ENCODE measurements at places on chromosomes 5 and 9. TPM values are rescaled to one million over a fixed set of nuclear protein-coding genes. Genes with fewer than 3 reads are reported as not detected.

The MAPKAP1 gene
- total RNA-seq = 61.3 TPM

The ZMYND19 gene
- 17.7 TPM for total RNA-seq

The BAAT gene
- total RNA-seq = not detected

GRCh38 chr9:71326360-71326759, 204.9 kb upstream of the TRPM3 start:
- no peak for DNase-seq

DNA sequence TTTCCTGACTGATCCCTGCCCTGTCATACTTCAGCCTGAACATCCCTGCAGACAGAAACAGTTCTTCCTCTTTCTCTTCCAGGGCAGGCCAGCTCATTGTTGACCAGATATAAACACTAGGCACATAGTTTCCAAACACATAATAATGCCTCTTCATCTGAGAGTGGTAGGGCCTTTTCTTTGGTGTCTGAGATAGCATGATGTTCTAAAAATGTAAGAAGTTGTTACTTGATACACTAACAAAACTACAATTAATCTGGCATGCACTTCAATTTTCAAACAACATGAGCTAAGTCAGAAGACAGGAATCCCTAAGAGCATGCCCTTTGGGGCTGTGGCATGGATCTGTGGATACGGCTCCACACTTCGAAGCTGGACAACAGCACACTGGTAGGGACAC, 246.6 kb downstream of the SPOCK1 start:
- no peak for DNase-seq

DNA sequence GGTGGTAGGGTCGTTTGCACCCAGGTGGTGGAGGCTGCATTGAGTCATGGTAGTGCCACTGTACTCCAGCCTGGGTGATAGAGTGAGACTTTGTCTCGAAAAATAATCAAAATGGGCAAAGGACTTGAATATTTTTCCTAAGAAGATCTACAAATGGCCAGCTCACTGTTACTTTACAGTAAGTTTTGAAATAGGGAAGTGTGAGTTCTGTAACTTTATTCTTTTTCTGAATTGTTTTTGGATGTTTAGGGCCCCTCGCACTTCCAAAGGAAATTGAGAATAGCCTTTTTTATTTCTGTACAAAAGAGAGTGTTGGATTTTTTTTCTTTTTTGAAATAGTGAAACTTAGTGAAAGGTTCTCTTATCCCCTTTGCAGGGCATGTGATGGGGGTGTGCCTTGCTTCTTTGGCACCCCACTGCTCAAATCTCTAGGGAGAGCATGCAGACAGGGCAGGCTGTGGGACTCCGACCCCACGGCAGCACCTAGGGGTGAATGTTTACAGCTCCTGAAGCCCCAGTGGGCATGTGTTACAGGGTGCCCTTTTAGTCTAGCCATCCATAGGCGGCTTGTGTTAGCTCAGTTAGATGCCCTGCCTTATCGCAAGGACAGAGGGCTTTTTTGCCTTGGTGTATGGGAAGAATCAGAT, 33.3 kb downstream of the GPBP1 start:
- DNase-seq = no peak

DNA sequence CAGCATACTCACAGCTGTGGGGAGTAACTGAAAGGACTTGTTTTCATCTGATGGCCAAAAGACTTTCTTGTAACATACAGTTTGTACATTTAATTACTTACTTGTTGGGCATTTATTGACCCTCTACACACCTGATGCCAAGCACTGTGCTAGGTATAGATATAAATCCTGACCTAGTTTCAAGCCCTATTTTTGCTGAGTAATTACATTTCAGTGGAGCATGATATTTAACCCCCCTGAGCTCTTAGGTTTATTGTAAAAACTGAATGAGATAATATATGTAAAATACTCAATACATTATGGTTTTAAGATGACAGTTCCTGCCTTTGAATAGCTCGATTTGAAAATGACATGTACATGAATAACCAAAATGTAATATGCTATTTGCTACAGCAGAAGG, 68.1 kb upstream of the SLC12A2 start:
- DNase-seq = no peak

- no peak for DNase-seq
Measured at GRCh38 chr9:90987566-90987965, 185.9 kb downstream of the SYK start.

- DNase-seq = no peak
Measured at GRCh38 chr9:13963005-13963653, 350.8 kb downstream of the NFIB start.

- DNase-seq = no peak
Measured at GRCh38 chr9:3471883-3472282, 53.9 kb downstream of the RFX3 start.

- DNase-seq = no peak
Measured at GRCh38 chr5:9515436-9515835, 30.4 kb downstream of the SEMA5A start.

- no peak for DNase-seq
Measured at GRCh38 chr5:151461312-151461711, 13.9 kb downstream of the SLC36A1 start.

- no peak for DNase-seq
Measured at GRCh38 chr9:98248737-98249474, 6.5 kb downstream of the TBC1D2 start.

All from breast epithelium (tissue), 4 donors.